ENCODE measurements at places on chromosomes 1 and 21. TPM values are rescaled to one million over a fixed set of nuclear protein-coding genes. Genes with fewer than 3 reads are reported as not detected.

ATP1B1 gene
- 70.3 TPM for total RNA-seq

S100A5 gene
- not detected for total RNA-seq

DDX20 gene
- 3.2 TPM for total RNA-seq

FCRL6 gene
- total RNA-seq, result 0.23 TPM

WNT3A gene
- total RNA-seq, result not detected

POU3F1 gene
- 0.08 TPM for total RNA-seq
